ENCODE measurements at places on chromosomes 13 and 19. TPM values are rescaled to one million over a fixed set of nuclear protein-coding genes. Genes with fewer than 3 reads are reported as not detected.

Gene MRPL54
- 53.2 TPM for total RNA-seq

Gene BCAM
- 9.9 TPM for total RNA-seq

Gene ZNF302
- 35.0 TPM for total RNA-seq

Gene CCDC70
- not detected for total RNA-seq

Gene ASPDH
- not detected for total RNA-seq

GRCh38 chr19:7658219-7658686 lies 10.6 kb upstream of the RETN start:
- DNase-seq, result no peak
- H3K36me3 ChIP-seq, result no peaks in the 10 kb centered on the region
- H3K27me3 ChIP-seq, result peaks cover 14% of the 10 kb centered on the region
- no peak overlapping the region for H3K4me3 ChIP-seq

- no peaks in the 10 kb centered on the region for H3K27me3 ChIP-seq
- H3K36me3 ChIP-seq, result peaks cover 10% of the 10 kb centered on the region
- peak overlapping the region; percentile 98 for H3K27ac ChIP-seq
- peak overlapping the region; percentile 53 for H3K4me3 ChIP-seq
- peaks cover 74% of the 10 kb centered on the region for H3K4me1 ChIP-seq
- peak; percentile 90 for DNase-seq
Measured at GRCh38 chr13:98239162-98240076, 62.4 kb upstream of the RNF113B start.

- H3K4me1 ChIP-seq, result no peaks in the 10 kb centered on the region
- no peak overlapping the region for H3K4me3 ChIP-seq
- no peaks in the 10 kb centered on the region for H3K36me3 ChIP-seq
- DNase-seq, result no peak
- H3K27me3 ChIP-seq, result no peaks in the 10 kb centered on the region
Measured at GRCh38 chr13:58474581-58474980, 843.0 kb downstream of the PCDH17 start.

GRCh38 chr19:14033946-14034345 lies 2.4 kb downstream of the IL27RA start:
- no peak overlapping the region for H3K27ac ChIP-seq
- H3K36me3 ChIP-seq, result no peaks in the 10 kb centered on the region
- H3K4me1 ChIP-seq, result peaks cover 4% of the 10 kb centered on the region

GRCh38 chr19:7636317-7636690 lies 606 bp upstream of the STXBP2 start:
- DNase-seq, result no peak
- H3K36me3 ChIP-seq, result no peaks in the 10 kb centered on the region
- H3K4me3 ChIP-seq, result peak overlapping the region; percentile 40

DNA sequence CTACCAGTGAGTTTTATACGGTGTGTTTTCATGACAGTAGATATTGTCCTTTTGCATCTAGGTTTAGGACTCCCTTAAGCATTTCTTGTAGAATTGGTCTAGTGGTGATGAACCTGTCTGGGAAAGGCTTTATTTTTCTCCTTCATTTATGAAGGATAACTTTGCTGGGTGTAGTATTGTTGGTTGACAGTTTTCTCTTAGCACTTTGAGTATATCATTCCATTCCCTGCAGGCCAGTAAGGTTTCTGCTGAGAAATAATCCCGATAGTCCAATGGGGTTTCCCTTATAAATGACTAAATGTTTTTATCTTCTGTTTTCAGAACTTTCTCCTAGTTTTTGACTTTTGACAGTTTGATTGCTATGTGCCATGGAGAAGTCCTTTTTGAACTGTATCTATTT lies 57.2 kb downstream of the DNAJC3 start:
- H3K4me3 ChIP-seq, result no peak overlapping the region
- H3K27me3 ChIP-seq, result no peaks in the 10 kb centered on the region
- H3K27ac ChIP-seq, result no peak overlapping the region
- H3K4me1 ChIP-seq, result no peaks in the 10 kb centered on the region
- H3K36me3 ChIP-seq, result peaks cover 42% of the 10 kb centered on the region
- no peak for DNase-seq

GRCh38 chr13:98366443-98366842 lies 189.4 kb upstream of the RNF113B start:
- peaks cover 35% of the 10 kb centered on the region for H3K36me3 ChIP-seq
- H3K4me1 ChIP-seq, result peaks cover 54% of the 10 kb centered on the region
- no peak overlapping the region for H3K27ac ChIP-seq
- no peaks in the 10 kb centered on the region for H3K27me3 ChIP-seq

- peaks cover 32% of the 10 kb centered on the region for H3K4me1 ChIP-seq
- H3K4me3 ChIP-seq, result peak overlapping the region; percentile 46
- H3K27me3 ChIP-seq, result peaks cover 14% of the 10 kb centered on the region
Measured at GRCh38 chr13:30697177-30697953, 38.0 kb upstream of the ALOX5AP start.

DNA sequence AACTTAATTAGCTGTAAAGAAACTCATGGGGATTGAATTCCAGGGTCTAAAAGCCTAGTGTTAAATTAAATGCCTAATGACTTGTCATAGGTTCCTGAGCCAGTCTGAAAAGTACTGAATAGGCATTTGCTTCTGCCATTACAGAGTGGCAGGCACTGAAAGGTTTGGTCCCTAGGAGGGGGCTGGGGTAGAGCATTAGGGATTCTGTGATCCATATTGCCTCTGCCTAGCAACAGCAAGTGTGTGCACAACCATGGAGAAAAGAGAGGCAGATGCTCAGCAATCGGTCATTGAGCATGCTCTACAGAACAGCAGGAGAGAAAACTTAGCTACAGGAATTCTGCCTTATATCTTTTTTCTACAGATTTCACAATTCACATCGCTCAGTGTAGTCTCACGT lies 133.5 kb downstream of the TRPC4 start:
- H3K36me3 ChIP-seq, result peaks cover 4% of the 10 kb centered on the region
- H3K27me3 ChIP-seq, result no peaks in the 10 kb centered on the region
- H3K4me1 ChIP-seq, result peaks cover 4% of the 10 kb centered on the region
- H3K27ac ChIP-seq, result no peak overlapping the region
- H3K4me3 ChIP-seq, result no peak overlapping the region

DNA sequence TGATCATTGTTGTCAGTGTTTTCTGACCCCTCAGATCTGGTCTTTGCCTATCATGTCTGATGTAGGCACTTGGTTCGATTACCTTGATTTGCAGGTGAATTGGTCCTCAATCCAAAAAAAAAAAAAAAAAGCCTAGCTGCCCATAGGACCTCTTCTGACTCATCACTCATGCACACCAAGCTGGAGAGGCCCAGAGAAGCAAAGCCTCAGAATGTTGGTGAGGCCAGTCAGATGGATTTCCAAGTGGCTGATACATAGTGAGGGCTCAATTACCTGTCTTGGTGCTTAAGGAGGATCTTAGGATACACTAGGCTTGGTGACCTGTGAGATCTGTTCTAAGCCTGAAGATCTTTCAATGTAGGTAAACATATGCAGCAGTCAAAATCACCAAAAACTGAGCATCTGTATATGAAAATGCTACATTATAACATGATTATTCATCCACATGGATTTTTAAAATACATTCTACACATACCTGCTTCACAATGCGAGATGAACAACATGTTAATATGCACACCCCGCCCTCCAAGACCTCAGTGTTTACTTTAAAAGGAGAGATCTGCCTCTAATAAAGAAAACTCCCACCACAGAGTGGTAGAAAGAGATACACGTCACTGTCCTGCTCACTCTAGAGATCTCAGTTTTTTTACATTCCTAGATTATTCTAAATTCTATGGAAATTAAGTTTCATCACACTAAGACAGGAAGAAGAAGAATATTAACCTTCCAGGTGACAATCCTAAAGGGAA lies 79.9 kb upstream of the RAP2A start:
- no peak for DNase-seq
- no peak overlapping the region for H3K4me3 ChIP-seq
- H3K36me3 ChIP-seq, result peaks cover 72% of the 10 kb centered on the region

DNA sequence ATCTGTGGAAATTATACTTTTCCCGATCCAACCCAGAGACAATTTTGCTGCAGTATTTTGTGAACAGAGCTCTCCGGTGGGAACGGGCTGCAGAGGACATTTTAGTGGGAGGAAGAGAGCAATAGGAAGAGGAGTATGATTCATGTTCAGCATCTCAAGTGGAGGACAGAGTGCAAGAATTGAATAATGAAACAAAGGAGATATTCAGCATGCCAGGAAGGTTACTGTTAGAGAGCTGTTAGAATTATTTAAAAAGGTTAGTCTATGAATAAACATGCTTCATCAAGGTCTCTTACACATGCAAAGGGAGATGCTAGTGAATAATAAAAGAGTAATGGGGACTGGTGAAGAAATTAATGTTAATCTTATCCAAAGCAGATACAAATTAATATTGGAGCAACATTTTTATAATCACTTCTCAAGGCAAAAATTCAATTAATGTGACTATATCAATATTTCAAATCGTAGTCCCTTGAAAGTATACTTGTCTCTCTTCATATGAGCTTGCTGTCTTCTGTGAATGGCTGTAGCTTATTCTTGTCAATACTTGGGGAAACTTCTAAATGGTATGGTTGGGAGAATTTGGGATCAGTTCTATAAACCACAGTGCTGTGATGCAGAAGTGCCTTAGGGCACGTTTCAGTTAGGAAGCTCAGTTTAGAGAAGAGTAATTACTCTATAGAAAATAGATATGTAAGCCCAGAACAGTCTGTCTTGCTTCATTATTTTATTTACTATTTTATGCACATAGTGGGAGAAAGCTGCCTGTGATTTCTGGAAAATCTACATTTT lies 1165.8 kb downstream of the OLFM4 start:
- no peaks in the 10 kb centered on the region for H3K36me3 ChIP-seq
- DNase-seq, result no peak
- H3K4me3 ChIP-seq, result no peak overlapping the region
- H3K27me3 ChIP-seq, result no peaks in the 10 kb centered on the region
- no peaks in the 10 kb centered on the region for H3K4me1 ChIP-seq
- no peak overlapping the region for H3K27ac ChIP-seq

GRCh38 chr19:15260939-15261338 lies 28.7 kb upstream of the EPHX3 start:
- H3K27ac ChIP-seq, result peak overlapping the region; percentile 47
- no peaks in the 10 kb centered on the region for H3K27me3 ChIP-seq
- H3K4me3 ChIP-seq, result no peak overlapping the region
- H3K4me1 ChIP-seq, result peaks cover 28% of the 10 kb centered on the region
- no peak for DNase-seq
- H3K36me3 ChIP-seq, result peaks cover 52% of the 10 kb centered on the region

GRCh38 chr19:34828156-34828555 lies 55.1 kb upstream of the ZNF599 start:
- DNase-seq, result no peak
- no peaks in the 10 kb centered on the region for H3K36me3 ChIP-seq

- no peak for DNase-seq
- no peaks in the 10 kb centered on the region for H3K27me3 ChIP-seq
- peaks cover 3% of the 10 kb centered on the region for H3K36me3 ChIP-seq
- H3K27ac ChIP-seq, result peak overlapping the region; percentile 85
Measured at GRCh38 chr13:45178349-45179162, 22.3 kb downstream of the KCTD4 start.

- no peak for DNase-seq
- no peaks in the 10 kb centered on the region for H3K36me3 ChIP-seq
- H3K4me1 ChIP-seq, result peaks cover 9% of the 10 kb centered on the region
- H3K4me3 ChIP-seq, result no peak overlapping the region
- no peaks in the 10 kb centered on the region for H3K27me3 ChIP-seq
- H3K27ac ChIP-seq, result no peak overlapping the region
Measured at GRCh38 chr19:4083677-4084546, 17.2 kb upstream of the ZBTB7A start.

DNA sequence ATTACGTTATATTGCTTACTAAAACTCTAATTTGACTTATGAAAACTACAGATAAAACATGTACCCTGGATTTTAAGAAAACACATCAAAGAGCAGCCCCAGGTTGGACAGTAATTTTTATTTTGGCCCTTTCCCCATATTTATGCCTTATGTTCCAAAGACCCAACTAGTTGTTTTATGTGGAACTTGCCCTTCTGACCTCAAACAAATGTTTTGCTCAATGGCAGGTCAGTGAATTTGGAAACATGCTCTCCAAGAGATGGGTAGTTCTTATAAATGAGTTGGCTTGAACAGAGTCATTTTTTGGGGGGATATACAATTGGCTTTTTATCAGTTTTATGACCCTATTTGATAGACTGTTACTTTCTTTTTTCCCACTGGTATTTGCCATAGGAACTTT lies 360.0 kb downstream of the HS6ST3 start:
- no peaks in the 10 kb centered on the region for H3K4me1 ChIP-seq
- H3K27me3 ChIP-seq, result no peaks in the 10 kb centered on the region
- no peaks in the 10 kb centered on the region for H3K36me3 ChIP-seq
- H3K4me3 ChIP-seq, result no peak overlapping the region
- no peak overlapping the region for H3K27ac ChIP-seq

GRCh38 chr19:2337329-2337707 lies 8.8 kb downstream of the SPPL2B start:
- H3K36me3 ChIP-seq, result no peaks in the 10 kb centered on the region
- H3K4me3 ChIP-seq, result no peak overlapping the region
- peaks cover 6% of the 10 kb centered on the region for H3K4me1 ChIP-seq
- DNase-seq, result no peak
- H3K27ac ChIP-seq, result no peak overlapping the region

DNA sequence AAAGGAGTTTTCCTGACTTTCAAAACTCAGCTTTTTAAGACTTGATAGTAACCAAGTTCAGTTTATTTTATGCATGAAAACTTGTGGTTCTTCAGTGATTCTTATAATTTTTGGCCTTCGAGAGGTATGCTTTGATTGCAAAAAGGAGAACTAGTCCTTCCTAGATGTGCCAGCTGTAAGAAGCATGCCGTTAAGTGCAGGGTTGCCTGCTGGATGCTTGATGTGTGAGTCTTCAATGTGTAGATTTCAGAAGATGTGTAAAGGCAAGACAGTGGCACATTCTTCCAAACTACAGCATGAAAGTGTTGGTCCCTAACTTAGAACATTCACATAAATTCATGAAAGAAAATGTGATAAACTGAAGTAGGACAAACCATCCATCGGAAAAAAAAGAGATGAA lies 532.5 kb downstream of the DCT start:
- no peaks in the 10 kb centered on the region for H3K27me3 ChIP-seq
- H3K36me3 ChIP-seq, result no peaks in the 10 kb centered on the region
- H3K4me1 ChIP-seq, result peaks cover 21% of the 10 kb centered on the region
- no peak overlapping the region for H3K4me3 ChIP-seq
- no peak for DNase-seq

Measured in osteocyte (in vitro differentiated cells).